ENCODE measurements at places on chromosomes 4 and X.
A peak's percentile ranks its signal among the peaks of the same experiment; 100 is the strongest.

GRCh38 chr4:164197556-164197955 lies 556.4 kb upstream of the SMIM31 start:
- no peak for DNase-seq

DNA sequence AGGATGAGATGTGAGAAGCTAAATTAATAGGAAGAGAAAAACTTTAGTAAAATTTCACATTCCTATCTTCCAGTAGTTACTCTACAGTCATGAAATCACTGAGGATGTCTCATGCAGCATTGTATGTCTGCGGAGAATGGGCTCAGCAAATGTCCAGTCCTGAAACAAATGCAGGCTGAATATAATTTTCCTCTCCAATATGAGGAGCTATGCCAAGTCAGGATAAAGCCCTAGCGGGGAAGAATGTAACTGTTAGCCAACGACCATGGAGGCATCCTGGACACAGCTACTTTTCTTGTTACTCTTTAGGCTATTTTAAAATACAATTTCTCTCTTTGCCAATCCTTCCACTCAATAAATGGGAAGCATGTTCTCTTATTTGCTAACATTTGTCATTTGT lies 127.7 kb downstream of the PRKX start:
- DNase-seq = no peak

- DNase-seq = no peak
These were observed 161.9 kb downstream of the PALLD start for GRCh38 chr4:168658751-168659150.

GRCh38 chr4:113575401-113575800 lies 186.1 kb downstream of the CAMK2D start:
- no peak for DNase-seq

DNA sequence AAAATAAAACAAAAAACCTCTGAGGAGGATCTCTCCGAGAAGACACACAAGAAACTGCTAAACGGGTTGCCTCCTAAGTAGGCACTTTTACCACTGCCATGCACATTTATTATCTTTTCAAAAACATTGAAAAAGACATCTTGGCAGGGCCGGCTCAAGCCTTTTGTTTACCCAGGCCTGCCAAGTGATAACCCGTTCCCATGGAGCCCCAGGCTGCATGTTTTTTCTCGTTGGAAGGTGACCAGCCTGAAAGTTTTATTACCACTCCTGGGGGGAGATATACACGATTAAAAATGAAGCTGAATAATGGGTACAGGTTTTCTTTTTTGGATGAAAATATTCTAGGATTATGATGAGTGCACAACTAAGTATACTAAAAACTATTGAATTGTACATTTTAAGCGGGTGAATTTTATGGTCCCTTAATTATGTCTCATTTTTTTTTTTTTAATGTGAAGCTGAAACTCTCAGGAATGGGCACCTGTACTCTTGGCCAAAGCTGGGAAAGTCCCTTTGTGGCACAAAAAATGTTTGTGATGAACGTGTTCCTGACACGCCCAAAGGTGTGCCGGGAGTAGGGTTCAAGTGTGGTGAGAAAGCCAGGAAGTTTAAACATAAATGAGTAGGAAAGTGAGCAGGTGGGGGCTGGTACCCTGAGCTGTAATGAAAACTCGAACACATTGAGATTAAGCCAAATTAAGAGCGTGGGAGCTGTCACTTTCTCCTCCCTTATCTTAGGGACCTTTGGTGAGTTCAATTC lies 1.5 kb upstream of the MAP7D2 start:
- DNase-seq = no peak

DNA sequence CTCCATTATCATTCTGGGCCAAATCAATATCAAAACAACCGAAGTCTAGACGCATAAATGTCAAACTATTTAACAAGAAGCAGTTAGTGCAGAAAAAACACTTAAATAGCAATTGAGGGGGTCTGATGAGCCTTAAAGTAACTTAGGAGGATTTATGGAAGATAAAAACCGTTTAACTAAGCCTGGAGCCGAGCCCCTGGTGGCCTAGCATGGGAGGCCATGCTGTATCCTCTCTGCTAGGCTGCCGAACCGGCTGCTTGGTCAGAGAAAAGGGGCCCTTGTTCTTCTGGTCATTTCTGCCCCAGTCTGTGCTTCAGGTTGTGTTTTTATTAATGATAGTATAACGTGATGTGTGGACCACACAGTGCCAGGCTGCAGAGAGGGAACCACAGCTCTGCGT lies 72.4 kb downstream of the CPZ start:
- DNase-seq = no peak

DNA sequence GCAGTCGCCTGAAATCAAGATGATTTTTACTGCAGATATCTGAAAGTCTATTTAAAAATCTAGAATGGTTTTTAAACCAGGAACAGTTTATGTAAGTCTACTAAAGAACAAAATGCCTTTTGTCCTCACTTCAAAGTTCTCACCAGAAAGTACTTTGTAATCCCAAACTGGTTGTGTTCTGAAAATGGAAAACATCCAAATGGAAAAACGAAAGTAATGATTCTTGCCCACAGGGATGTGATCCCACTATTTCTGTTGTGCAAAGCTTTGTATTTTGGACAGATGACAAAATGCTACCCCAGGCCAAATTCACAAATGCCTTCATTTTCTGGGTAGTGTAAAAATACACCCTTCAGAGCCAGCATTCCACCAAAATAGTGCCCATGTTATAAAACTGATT lies 265.5 kb upstream of the FTHL17 start:
- no peak for DNase-seq

DNA sequence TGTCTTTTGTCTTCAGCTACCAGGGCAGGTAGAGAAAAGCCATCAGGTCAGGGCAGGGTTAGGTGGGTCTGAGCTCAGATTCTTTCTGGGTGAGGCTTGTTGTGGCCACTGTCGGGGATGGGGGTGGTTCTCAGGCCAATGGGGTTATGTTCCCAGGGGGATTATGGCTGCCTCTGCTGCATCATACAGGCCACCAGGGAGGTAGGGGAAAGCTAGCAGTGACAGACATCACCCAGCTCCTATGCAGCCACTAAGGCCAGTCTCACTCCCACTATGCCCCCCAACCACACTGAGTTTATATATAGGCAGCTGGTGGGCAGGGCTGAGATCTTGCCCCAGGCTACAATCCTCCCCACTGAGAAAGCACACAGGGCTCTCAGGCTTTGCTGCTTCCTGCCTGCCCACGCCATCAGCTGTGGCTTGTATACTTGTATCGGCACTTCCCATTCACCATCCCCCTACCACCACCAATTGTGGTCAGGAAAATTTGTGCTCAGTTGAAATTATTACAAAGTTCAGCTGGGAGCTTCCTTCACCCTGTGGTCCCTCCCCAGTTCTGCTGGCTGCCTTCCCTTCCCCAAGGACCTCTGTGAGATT lies 72.6 kb upstream of the PTPN13 start:
- no peak for DNase-seq

- DNase-seq = no peak
These were observed 236.1 kb downstream of the SPRY1 start for GRCh38 chr4:123632693-123633030.

DNA sequence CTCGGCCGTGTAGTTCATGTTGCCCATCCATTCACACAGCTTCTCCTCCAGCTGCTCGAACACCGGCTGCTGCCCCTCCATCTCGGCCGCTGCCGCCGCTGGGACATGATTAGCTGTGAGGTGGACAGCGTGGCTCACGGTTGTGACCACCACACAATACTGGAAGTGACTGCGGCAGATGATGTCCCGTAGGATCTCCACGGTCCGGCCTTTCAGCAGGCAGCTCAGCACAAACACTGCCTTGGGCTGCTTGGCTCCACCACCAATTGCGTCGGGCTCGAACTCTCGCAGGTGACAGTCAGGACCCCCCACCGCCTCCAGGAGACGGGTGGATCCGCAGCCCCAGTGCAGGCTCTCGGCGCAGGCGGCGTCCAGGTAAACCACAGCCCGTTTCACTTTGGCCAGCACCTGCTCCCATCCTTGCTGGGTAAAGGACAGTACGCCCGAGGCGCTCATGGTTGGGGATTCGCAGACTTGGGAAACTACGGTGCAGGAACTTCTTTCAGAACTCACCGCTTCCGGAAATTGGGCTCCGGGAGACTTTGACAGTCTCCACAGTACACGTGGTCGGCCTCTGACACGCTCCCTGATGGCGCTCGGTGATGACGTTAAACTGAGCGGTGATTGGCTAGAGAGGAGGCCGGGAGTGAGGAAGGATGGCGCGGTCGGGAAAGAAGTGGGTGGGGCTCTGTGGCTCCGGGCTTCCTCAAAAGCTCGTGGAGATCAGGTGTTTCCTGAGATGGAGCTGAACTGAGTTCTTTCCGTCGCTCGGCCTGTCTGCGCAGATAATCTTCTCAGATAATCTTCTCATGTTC lies at the start of gene SCFD2:
Gene SCFD2, minus strand, starts transcription at position 576 of the 815 bp plus-strand sequence.
- peak; percentile 86 for DNase-seq

GRCh38 chr4:5079581-5079980 lies 28.3 kb downstream of the STK32B start:
- no peak for DNase-seq

- DNase-seq = no peak
These were observed 117.9 kb downstream of the SH3KBP1 start for GRCh38 chrX:19769467-19769866.

GRCh38 chr4:121551271-121551670 lies 145.5 kb downstream of the ANXA5 start:
- no peak for DNase-seq

DNA sequence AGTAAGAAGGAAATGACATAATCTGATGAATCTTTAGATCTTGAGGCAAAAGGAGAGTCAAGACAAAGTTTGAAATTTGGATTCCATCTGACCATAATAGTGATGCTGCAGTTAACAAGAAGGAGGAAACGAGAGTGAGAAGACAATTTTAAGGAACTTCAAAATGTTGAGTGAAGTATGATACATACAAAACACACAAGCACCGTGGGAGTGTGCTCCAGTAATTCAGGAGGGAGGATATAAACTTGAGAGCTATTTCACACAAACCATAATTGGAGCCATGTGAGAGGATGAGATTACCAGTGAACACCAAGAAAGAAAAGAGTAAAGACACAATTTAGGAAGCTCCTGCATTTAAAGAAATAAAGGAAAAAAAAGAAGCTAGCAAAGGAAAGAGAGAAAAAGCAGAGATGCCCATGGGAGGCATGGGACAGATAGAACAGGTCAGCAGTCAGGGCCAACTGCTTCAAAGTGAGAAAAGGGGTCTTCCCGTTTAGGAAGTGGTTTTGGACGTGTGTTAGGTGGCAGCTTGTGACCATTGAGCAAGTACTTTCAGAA lies 150.7 kb upstream of the SLC7A11 start:
- no peak for DNase-seq

DNA sequence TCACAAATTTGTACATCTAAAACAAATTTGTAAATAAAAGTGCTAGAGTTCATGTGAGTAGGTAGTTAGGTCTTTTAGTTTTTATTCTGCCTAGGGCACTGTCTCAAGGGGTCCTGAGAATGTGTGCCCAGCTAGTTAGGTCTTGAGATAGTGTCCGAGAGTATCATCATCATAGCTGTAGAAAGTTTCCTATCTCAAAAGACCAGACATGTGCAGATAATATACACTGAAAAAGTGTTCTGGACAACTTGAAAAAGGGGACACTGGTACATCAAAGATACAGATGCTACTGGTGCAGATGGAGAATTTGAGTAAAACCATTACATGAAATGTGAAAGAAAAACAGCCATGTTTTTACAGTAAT lies 1.8 kb upstream of the ZCCHC4 start:
- DNase-seq = no peak

DNA sequence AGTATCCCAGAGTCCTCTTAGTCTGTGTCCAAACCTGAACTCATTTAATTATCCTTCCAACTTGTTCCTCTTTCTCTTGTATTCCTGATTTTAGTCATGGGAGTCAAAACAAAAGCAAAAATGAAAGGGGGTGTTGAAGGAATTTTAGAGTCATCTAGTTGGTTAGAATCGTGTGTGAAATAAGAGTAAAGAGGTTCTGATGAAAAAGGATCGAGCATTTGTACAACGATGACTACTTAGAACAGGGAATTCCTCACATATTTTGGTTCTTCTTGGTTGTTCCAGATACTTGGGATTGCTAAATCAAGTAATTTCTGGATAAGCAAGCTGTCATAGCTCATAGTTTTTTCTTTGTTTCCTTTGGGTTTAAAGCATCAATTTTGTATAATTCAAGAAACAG lies 194.4 kb downstream of the BCOR start:
- DNase-seq = no peak

DNA sequence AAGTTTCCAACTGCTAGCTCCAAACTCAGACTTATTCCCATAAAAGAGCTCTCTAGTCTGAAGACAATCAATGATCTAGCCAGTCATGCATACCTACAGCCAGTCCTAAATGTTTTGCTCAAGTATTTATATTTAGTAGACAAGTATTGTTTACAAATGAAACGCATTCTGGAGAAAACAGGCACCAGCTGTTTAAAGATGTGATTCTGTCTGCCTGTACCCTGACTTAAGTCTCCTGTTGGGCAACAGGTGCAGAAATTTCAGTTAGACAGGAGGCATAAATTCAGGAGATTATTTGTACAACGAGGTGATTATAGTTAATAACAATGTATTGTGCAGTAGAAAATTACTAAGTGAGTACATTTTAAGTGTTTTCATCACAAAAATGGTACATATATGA lies 28.9 kb downstream of the LNX1 start:
- no peak for DNase-seq

DNA sequence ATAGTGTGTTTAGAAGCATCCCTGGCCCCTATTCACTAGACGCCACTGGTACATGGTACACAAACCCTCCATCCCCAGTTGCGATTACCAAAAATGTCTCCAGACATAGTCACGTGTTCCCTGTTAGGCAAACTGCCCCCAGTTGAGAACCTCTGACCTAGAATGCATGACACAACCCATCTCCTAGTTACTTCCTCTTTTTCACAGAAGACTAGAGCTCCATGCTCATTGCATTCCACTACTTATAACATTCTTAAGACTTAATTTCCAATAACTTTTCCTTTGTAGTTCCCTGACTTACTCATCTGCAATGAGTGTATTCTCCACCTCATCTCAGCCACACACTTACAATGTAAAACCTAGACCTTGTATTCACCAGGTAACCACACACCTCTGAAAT lies 68.6 kb downstream of the PRSS12 start:
- no peak for DNase-seq

GRCh38 chr4:25578432-25578831 lies 77.2 kb upstream of the SLC34A2 start:
- no peak for DNase-seq

DNA sequence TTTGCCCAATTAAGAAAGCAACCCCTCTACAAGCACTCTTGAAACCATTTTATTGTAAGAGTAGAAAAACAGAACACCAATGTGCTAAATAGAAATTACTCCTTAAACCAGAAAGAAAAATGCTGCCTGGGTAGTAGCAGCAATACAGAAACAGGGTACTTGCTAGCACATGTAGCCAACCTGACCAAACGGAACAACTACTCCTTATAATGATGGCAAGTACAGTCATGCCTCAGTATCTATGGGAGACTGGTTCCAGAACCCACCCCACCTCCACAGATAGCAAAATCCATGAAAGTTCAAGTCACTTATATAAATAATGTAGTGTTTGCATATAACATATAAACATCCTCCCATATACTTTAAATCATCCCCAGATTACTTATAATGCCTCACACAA lies 168.8 kb downstream of the ATRX start:
- DNase-seq = no peak

- DNase-seq = no peak
These were observed 1.5 kb downstream of the OPHN1 start for GRCh38 chrX:68431836-68432235.
